ENCODE measurements at places on chromosomes 2 and 18.

GRCh38 chr2:79994161-79994560 is 310.4 kb downstream of the LRRTM1 start:
- no peak for DNase-seq

DNA sequence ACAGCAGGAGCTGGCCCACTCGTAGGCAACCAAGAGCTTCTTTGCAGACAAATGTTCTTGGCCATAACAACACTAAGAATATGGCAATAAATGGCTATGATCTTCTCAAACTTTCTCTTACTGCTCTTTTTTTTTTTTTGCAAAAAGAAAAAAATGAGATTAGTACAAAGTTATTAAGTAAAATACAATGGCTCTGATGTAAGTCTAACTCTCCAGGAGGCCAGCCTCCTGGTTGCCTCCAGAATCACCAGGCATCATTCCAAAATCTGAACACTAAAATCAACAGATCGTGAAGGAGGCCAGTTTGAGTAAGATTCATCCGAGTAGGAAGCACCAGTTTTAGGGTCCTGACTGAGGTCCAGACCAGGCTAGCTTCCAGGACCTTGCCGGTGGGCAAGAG is 20.8 kb upstream of the FIGN start:
- DNase-seq: no peak

DNA sequence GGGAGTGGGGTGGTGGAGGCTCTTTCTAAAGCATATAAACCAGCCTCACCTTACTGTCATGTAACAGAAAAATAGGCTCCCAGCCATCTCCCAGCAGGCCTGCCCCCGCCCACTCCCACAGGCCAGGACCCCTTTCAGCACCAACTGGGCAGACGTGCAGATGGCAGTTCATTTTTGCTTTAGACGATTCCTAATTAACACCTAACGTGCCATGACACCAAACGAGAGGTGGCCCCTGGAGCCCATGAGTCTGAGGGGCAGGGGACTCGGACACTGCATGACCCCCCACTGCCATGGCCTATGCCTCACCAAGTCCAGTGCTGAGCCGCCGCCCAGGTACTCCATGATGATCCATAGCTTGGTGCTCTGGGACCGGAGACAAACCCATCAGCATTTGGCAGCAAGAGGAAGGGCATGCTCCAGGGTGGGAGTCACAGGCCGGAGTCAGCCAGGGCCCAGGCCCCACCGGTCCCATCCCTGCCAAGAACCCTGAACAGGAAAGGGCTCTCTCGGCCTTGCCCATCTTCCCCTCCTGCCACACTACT is 7.9 kb downstream of the STK25 start:
- DNase-seq: no peak

DNA sequence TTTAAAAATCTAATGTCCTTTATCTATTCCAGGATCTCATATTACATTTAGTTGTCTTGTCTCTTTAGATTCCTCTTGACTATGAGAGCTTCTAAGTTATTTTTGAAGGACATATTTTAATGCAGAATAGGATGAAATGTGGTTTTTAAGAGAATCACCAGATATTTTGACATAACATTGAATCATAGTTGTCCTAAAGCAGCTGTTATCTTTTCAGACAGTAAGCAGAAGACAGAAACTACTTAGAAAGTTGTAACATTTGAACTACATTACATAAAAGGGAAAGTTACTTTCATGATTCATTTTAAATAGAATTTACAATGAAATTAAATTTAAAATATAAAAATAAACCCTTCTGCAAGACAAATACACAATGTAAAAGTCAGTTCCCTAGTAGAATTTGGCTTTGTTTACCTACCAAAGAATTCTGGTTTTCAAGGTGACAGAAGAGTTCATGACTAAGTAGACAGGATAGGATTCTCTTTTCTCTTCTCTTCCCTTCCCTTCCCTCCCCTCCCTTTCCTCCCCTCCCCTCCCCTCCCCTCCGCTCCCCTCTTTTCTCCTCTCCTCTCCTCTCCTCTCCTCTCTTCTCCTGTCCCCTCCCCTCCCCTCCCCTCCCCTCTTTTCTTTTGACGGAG is 186.0 kb downstream of the DIS3L2 start:
- no peak for DNase-seq

DNA sequence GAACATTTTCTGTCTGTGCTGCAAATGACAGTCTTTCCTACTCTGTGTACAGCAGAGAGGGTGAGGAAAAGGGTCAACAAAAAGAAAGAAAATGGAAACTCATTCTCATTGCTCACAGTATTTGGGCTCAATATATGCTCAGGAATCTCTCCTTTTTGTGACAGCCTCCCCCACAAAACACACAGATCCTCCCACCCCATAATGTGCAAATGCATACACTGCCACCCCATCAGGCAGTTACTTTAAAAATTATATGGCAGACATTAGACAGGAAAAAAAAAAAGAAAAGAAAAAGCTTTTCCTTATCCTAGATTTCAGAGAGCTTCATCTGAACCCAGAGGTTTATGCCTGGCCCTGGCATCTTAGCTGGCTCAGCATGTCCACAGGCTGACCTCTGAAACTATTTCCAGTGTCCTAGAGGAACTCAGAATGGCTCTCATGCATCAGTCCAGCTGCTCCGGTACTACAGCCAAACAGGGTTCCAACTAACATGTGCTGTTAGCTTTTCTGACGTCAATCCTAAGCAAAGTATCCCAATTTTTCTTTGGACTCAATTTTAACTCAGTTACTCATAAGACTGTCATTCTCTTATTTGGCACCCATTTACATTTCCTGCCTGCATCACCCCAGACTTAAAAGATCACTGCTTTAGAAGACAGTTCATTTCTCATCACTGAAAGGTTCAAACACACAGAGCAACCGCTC is 105.9 kb downstream of the RBMS1 start:
- DNase-seq: no peak

DNA sequence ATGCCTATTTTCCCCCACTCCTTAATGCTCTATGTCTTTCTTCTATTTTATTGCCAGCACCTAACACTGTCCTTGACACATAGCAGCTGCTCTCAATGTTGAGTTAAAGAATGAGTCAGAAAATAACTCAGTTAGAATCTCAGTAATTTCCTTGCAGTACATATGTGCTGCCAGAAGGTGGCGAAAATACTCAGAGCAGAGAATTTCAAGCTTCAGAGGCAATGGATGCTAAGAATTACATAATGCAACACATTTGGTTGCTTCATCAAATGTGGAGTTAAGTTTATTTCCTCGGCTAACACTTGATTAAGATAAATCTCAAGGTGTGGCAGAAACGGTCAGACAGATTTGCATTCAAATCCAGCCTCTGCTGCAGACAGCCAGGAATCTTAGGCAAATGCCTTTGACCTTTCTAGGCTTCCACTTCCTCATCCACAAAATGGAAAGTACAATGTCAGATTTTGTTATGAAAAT is 105.6 kb downstream of the VSNL1 start:
- DNase-seq: no peak

GRCh38 chr2:234198976-234199375 is 148.5 kb downstream of the SPP2 start:
- no peak for DNase-seq

- no peak for DNase-seq
Observed at GRCh38 chr2:182006595-182007341, 21.1 kb downstream of the PPP1R1C start.

DNA sequence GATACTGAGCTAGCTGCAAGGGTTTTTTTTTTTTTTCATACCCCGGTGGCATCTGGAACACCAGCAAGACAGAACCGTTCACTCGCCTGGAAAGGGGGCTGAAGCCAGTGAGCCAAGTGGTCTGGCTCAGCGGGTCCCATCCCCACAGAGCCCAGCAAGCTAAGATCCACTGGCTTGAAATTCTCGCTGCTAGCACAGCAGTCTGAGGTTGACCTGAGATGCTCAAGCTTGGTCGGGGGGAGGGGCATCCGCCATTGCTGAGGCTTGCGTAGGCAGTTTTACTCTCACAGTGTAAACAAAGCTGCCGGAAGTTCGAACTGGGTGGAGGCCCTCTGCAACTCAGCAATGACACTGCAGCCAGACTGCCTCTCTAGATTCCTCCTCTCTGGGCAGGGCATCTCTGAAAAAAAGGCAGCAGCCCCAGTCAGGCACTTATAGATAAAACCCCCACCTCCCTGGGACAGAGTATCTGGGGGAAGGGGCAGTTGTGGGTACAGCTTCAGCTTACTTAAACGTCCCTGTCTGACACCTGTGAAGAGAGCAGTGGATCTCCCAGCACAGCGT is 5.1 kb upstream of the MIB1 start:
- no peak for DNase-seq

GRCh38 chr2:38176619-38177021 is 100.7 kb upstream of the CYP1B1 start:
- no peak for DNase-seq

DNA sequence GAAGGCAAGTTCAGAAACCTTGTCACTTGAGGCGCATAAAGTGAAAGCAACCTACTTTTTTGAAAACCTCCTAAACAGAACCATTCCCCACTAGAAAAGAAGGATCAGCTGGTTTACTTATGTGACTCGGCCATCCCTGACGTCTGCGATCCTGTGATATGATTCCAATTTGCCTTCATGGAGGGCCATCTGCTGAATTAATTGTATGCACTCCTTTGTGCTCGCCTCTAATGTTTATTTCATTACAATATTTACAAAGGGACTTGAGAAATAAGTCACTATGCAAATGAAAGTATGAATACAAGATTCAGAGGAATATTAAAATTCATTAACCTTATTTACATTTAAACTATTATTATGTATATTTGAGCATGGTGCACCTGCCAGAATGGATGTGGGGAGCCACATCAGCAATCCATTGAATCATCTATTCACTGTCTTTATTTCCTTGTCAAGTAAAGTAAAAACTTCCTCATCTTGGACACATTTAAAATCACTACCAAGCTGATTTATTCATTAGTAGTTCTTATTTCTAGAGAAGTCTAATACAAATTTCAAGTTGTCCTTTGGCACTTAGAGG is 96.5 kb downstream of the RBM43 start:
- no peak for DNase-seq

- no peak for DNase-seq
Observed at GRCh38 chr2:236575510-236575909, 5.9 kb downstream of the ACKR3 start.

DNA sequence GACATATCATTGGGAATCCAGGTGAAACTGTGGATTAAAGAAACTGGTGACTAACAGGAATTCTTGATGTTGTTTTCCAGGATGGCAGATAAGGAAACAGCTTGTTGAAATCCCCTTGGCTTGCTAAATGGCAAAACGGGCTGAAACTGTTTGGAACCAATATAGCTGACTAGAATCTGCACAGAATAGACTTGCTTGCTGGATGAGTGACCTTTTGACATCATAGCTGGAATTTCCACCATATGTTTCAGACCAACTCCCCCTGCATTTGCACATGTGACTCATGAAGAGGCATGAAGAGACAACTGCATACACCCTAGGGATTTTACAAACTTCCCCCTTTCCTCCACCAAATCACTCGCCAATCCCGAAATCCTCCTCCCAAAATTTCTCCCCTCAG is 87.7 kb upstream of the LYPD1 start:
- DNase-seq: no peak

- DNase-seq: no peak
Observed at GRCh38 chr2:178530131-178530530, 49.9 kb downstream of the PLEKHA3 start.

- DNase-seq: no peak
Observed at GRCh38 chr18:43869451-43870008, 592.2 kb upstream of the SYT4 start.

Data from stimulated activated CD8-positive, alpha-beta memory T cell treated with anti-CD3 and anti-CD28 coated beads, Interleukin-7, amount 100 ng/mL, for 24 hours (primary cell).